ENCODE measurements at places on chromosomes 2 and 18. TPM values are rescaled to one million over a fixed set of nuclear protein-coding genes. Genes with fewer than 3 reads are reported as not detected.

MOGAT1 gene
- total RNA-seq, result not detected

DNA sequence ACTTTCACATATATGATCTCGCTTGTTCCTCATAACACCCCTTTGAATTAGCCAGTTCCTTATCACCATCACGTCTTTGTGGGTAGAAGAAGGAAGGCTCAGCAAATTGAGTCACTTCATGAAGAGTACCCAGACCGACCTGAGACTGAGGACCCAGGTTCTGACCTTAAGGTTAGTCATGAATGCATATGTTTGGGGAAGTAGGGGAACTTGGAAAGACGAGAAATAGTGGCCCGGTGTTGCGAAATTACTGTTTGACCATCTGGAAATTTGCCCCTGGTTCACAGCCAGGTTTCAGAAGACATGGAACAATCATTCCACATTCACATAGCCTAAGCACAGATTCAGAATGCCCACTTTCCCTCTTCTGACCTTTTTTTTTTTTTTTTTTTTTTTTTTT, 59.8 kb downstream of the MEIS1 start:
- peak; percentile 50 for DNase-seq

DNA sequence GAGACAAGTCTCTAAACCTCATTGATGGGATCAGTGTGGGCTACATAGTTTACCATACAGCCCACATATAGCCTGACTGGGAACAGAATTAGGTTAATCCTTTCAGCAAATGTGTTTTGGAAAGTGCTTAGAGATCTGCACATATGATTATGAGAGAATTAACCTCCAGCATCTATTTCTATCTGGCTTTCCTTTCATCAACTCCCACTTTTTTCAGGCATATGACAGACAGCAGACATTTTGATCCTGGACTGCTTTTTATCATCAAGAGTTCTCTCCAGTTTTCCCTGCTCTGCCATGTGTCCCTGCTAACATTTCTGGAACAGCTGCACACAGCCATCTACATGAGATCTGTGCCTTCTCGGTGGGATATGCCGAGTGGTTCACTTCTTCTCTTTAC, 139.5 kb upstream of the LRP1B start:
- DNase-seq, result no peak

GCKR gene
- not detected for total RNA-seq

GRCh38 chr2:238548902-238549462, 122.3 kb downstream of the ASB1 start:
- no peak for DNase-seq

DNA sequence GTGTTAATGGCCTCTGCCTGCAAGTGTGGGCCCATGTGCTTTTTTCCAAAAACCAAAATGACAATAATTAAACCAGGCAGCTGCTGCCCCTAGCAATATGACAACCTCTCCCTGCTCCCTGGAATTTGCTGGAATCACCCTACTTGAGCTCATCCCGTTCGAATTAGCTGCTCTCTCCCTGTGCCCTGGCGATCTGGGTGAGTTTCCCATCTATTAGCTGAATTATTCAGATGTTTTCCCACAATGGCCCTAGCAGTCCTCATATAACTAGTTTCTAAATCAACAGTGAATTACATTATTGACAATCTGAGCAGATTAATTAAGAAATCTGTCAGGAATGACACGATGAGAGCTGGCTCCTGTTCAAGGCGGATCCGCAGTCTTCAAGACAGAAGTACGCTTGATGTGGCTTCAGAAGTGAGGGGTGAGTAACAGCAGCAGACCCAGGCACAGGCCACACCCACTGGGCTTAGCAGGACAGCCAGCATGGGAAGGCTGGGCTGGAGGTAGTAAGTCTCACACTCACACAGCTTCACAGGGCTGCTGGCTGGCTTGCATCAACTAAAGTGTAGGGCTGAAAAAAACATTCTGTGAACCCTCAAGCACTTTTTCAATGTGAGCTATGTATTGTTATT, 366.2 kb upstream of the ID2 start:
- no peak for DNase-seq

STON1 gene
- 34.0 TPM for total RNA-seq

- DNase-seq, result no peak
Observed at GRCh38 chr2:209095432-209095831, 328.4 kb upstream of the MAP2 start.

- peak; percentile 33 for DNase-seq
Observed at GRCh38 chr2:241461693-241462677, 46.4 kb downstream of the STK25 start.

- no peak for DNase-seq
Observed at GRCh38 chr2:25347205-25347815, 5.6 kb upstream of the DNMT3A start.

DNA sequence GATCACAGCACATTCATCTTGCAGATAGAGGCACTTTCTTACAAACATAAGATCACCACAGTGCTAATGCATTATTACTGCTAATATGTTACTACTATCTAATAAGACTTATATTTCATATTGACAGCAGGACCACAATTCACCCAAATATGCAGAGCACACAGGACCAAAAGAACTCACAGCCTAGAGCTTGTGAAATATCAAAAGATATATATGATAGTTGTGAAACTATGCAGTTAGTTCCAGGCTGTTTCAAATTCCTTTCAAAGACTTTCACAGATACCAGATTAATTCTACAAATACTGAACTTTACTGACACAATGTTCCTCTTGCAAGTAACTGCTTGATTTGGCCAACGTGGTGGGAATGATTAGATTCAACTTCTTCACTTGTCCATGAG, 23.0 kb downstream of the FBXO15 start:
- DNase-seq, result no peak

DNA sequence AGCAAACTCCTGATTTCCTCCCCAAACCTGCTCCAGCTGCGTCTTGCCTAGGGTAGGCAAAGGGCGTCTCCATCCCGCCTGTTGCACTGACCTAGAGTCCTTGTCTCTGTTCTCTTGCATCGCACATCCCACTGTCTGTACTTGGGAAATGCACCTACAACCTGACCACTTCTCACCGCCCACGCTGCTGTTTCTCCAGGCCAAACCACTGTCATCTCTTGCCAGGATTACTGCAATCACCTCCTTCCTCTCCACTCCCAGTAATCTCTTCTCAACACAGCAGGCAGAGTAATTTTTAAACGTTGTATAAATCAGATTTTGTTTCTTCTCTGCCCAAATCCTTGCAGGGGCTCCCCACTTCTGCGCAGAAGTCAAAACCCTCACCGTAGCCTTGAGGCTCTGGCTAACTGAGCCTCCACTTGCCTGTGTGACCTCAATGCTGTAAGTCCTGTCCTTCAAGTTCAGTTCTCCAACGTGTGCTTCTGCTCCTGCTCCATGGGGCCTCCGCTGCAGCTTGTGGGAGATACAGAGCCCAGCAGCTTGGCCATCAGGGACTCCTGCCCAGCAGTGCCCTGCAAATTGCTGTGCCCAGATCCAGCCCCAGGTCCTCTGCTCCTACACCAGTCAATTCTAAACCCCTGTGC, 27.7 kb upstream of the SEMA4C start:
- no peak for DNase-seq

MAIP1 gene
- total RNA-seq, result 20.4 TPM

GRCh38 chr18:50711386-50711785, 108.4 kb downstream of the MRO start:
- DNase-seq, result no peak

DNA sequence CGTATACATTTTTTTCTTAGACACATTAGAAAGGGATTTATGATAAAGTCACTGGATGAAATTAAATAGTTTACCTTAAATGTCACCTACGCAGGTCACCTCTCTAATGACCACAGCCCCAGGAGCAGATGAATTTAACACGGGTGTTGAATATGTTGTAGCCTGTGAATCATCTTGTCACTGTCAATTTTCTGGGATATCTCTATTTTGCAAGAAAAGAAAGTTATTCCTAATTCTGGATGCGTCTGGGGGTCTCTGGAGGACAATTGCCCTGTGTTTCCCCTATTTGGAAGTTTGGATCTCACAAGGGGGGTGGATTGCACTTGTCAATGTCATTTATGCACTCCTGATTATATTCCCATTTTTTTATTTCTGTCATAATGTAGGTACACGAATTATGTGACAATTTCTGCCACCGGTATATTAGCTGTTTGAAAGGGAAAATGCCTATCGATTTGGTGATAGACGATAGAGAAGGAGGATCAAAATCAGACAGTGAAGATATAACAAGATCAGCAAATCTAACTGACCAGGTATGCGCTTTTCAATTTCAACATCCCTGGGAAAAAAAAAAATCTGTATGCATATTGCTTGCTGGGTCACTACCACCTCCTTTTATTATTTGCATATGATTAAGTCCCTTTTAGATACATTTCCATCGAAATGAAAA, 7.7 kb downstream of the MEIS1 start:
- no peak for DNase-seq

STPG4 gene
- total RNA-seq, result not detected

TUBA4B gene
- total RNA-seq, result not detected

SEMA4C gene
- total RNA-seq, result 35.8 TPM

KCNIP3 gene
- total RNA-seq, result 63.8 TPM

NETO1 gene
- not detected for total RNA-seq

- DNase-seq, result no peak
Observed at GRCh38 chr2:9107168-9108025, 99.2 kb upstream of the ASAP2 start.

DNA sequence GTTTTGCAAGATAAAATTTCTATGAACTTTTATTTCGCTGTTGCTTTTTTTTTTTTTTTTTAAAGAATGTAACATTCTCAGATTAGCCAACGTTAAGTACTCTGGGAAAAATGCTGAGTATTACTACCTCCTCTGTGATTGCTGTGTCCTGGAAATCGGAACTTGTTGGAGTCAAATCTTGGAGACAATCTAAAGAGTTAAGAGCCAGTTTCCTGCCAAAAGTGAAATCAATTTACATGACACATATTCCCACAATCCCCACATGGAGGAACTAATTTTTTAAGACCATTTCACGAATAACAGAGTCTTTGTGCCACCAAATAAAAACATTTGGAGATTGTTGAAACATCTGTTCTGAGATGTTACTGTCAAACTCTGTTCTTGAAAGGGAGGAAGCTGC, 127.8 kb downstream of the MEP1B start:
- no peak for DNase-seq

DNA sequence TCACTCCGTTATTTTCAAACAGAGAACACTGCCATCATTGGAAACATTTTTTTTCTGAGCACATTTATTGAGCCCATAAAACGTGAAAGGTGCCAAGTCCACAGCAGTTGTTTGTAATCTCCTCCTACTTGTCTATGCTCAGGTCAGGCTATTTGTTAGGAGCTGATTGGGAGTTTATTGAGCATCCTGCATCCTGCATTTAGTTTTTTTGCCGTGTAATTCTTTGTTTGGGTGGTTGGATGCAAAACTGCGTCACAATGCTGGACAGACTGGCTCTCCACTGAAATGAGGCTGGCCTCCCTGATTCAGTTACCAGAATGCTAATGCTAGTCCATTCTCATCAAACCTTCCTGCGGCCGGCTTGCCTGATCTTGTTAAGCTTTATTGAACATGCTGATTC, 71.4 kb downstream of the RAPGEF4 start:
- peak; percentile 49 for DNase-seq

GRCh38 chr2:189654641-189655040, 6.6 kb upstream of the ASNSD1 start:
- no peak for DNase-seq

DNA sequence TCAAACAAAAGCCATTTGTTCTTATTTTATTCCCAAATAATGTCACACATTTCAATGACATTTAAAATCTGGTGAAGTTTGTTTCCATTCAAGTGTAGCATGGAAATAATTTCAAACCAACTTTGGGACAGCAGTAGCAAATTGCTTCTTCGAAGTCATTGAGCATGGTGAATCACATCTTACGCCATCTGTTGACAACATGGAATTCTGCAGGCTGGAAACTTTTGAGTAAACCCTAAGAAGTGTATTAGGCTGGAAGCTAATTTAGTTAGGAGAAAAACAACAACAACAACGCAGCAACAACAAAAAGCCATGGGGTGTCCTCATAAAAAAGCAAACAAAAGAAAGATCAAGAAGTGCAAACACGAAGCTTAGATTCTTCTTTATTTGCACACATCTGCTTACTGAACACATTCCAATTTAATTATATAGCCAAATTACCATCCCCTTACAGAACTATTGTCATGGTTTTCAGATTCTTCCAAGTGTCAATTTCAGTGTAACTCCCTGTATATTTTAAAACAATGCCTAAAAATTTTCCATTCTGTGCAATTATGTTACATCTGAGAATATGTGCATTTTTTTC, 659.0 kb upstream of the CDH7 start:
- DNase-seq, result no peak

GRCh38 chr18:3771121-3771971, 321.4 kb downstream of the TGIF1 start:
- DNase-seq, result peak; percentile 88

DNA sequence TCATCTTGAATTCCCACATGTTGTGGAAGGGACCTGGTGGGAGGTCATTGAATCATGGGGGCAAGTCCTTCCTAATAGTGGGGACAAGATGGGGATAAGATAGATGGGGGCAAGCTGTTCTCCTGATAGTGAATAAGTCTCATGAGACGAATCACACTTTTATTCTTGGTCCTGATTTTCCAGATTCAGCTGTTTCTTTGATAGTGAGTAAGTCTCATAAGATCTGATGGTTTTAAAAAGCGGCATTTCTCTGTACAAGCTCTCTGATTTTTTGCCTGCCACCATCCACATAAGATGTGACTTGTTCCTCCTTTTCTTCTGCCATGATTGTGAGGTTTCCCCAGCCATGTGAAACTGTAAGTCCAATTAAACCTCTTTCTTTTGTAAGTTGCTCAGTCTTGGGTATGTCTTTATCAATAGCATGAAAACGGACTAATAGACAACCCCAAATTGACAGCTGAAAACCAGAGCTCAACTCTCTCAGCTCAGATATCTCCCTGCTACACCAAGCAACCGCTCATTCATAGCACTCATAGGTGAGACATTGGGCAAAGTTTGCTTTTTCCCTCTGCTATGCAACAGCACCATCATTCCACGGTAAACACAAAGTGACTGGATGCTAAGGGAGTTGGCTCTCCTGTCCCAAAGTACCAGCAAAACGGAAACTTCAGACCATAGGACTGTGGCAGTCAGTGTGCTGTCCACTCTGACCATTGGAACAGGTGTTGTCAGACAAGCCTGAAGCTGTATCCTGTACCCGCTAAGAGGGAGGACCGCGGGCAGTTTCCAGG, 44.9 kb upstream of the TBC1D8 start:
- DNase-seq, result no peak

IL36RN gene
- not detected for total RNA-seq

DNA sequence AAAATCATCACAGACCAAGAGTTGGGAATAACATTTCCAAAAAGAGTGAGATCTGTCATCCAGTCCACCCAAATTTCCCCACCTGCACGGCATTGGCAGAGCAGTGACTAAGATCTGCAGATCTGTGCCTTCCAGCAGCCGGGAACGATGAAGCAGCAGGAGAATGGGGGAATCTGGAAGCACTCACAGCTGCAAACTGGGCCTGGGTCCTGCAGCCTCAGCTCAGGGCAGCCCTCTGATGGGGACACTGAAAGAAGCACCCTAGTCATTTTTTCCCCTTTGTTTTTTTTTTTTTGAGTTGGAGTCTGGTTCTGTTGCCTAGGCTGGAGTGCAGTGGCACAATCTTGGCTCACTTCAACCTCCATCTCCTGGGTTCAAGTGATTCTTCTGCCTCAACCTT, 4.4 kb upstream of the SAG start:
- no peak for DNase-seq

INHBB gene
- total RNA-seq, result 83.7 TPM

- no peak for DNase-seq
Observed at GRCh38 chr2:184178229-184178628, 420.1 kb upstream of the ZNF804A start.

SEMA4F gene
- 12.3 TPM for total RNA-seq
